ENCODE measurements at places on chromosomes 16 and 17.

DNA sequence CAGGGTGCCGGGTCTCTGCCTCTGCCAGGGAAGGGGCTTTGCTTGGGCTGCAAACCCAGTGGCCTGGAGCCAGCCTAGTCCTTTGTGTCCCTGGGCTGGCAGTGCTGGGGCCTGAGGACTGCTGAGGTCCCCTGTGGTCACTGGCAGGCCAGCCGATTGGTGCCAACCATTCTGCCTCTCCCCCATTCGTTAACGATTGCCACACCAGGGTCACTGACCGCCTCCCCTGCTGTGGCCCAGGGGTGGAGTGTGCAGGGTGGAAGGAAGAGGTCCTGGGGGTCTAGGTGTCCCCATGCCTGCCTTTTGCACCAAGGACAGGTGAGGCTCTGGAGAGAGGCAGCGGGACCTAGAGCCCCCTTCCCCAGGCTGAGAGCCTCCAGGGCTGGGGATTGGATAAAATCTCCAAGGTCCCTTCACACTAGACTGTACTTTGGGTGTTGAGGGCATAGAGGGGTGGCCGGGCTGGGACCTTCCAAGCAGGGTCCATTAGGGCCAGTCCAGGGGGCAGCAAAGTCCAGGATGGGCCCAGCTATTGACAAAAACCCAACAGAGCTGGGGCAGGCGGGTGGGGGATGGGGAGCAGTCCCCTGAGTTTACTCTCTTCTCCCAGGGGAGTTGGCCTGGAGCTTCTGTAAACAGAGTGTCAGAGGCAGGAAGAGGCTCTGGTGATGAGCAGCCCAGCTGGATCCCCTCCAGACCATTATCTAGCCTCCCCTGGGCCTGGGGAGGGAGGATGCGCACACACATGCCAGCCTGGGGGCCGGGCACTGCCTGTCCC is 1.1 kb downstream of the VASN start:
- no peak for DNase-seq

DNA sequence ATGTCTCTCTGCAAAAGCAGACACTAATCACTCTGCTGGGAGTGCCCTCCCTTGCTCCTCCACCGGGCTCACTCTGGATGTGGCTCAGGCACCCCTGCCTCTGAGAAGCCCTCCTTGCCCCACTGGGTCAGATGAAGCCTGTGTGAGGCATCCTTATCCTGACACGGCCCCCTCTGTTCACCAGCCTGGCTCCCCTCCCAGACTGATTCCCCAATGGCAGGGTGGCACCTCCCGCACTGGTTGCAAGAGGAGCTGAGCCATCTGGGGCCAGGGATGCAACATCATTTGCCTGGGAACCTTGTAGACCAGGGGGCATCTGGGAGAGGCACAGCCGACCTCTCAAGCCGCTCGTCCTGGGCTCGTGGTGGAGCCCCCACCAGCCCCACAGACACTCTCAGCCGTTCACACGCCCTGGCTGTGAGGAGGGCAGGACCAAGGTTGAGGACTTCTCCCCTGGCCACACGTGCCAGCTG is 6.7 kb downstream of the SMTNL2 start:
- no peak for DNase-seq

DNA sequence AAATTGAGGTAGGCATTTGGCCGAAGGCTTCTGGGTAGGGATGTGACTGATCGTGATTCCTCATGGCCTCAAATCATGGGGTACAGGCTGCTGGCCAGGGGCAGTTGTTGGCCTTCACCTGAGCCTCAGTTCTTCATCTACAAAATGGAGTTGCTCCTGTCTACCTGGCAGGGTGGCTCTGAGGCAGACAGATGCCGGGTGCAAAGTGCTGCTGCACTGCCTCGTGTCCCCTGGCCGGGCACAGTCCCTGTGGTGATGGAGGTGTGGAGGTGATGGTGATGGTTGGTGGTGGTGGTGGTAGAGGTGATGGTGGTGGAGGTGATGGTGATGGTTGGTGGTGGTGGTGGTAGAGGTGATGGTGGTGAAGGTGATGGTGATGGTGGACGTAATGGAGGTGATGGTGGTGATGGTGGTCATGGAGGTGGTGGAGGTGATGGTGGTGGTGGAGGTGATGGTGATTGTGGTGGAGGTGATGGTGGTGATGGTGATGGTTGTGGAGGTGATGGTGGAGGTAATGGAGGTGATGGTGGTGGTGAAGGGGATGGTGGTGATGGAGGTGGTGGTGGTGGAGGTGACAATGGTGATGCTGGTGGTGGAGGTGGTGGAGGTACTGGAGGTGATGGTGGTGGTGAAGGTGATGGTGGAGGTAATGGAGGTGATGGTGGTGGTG is 52.6 kb downstream of the RNF213 start:
- DNase-seq = no peak

DNA sequence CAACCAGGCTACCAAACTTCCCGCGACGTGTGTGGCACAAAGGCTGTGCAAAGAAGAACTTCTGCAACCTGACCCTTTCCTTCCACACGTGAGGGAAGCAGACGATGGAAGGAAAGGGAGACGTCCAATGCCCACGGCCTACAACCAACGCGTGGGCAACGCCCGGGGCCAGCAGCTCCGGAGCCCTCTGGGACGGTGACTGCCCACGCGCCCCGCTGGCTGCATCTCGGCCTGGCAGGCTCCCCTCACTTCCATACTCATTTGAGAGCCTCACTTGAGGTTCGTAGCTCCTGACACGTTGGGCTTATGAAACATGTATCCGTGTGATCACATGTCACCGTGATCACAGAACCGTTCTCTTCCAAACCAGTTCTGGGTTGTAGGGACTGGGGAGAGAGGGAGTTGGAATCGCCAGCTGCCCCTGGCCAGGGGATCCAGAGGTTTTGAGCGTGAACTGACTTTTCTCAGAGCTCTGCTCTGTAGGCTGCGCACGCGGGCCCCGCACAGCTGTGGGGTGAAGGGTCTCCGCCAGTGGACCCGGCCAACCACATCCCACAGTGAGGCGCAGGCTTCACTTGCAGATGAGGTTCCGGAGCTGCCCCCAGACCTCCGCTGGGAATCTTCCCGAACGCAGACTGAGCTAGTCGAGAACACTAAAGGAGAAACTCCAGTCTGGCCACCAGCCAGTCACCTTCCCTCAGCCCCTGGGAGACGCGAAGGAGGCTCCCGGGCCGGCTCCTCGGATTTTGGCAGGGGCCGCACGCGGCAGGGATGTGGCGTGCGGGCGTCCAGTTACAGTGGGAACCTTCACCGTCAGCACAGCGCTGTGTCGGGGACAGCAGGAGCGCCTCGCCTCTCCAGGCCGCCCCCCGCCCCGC is 1.0 kb downstream of the LMF1 start:
- DNase-seq = no peak

DNA sequence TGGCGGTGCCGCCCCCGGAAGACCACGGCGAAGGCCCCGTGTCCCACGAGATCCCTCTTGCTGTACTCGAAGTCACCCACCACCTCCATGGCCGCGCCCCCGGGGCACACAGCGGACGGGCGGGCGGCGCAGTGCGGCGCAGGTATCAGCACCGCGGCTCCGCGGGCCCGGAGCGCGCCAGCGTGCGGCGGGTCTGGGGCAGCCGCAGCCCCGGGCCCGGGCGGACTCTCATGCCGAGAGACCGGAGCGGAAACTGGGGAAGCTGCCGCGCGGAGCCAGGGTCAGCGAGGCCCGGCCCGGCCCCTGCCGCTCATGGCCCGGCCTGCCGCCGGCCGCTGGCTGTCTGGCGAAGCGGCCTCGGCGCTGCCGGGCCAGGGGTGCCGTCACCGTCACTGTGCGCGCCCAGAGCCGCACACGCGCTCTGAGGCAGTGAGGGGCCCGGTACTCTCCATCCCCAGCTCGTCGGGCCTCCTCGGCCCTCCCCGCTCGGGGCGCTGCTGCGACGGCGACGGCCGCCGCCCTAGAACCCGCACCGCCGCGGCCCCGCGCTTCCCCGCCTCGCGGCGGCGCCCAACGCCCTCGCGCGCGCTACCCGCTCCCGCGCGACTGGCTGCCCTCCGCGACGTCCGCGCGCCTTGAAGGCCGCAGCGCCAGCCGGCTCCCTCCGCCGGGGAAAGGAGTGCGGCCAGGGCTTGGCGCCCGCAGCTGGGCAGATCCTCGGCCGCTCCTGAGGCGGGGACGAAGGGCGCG is at the start of gene ULK2:
Gene ULK2 (minus strand): TSS at position 608 of the 750 bp plus-strand sequence. CDS start 519 bp downstream, at position 89.
- peak; percentile 53 for DNase-seq

Data from CD4-positive, alpha-beta memory T cell (primary cell).